ENCODE measurements at places on chromosomes 7 and 10.

- no peak for DNase-seq
Measured at GRCh38 chr7:43317075-43317474, 204.6 kb downstream of the HECW1 start.

- no peak for DNase-seq
Measured at GRCh38 chr10:127836966-127837365, 55.8 kb downstream of the CLRN3 start.

- no peak for DNase-seq
Measured at GRCh38 chr7:134766779-134767519, 12.5 kb upstream of the CALD1 start.

DNA sequence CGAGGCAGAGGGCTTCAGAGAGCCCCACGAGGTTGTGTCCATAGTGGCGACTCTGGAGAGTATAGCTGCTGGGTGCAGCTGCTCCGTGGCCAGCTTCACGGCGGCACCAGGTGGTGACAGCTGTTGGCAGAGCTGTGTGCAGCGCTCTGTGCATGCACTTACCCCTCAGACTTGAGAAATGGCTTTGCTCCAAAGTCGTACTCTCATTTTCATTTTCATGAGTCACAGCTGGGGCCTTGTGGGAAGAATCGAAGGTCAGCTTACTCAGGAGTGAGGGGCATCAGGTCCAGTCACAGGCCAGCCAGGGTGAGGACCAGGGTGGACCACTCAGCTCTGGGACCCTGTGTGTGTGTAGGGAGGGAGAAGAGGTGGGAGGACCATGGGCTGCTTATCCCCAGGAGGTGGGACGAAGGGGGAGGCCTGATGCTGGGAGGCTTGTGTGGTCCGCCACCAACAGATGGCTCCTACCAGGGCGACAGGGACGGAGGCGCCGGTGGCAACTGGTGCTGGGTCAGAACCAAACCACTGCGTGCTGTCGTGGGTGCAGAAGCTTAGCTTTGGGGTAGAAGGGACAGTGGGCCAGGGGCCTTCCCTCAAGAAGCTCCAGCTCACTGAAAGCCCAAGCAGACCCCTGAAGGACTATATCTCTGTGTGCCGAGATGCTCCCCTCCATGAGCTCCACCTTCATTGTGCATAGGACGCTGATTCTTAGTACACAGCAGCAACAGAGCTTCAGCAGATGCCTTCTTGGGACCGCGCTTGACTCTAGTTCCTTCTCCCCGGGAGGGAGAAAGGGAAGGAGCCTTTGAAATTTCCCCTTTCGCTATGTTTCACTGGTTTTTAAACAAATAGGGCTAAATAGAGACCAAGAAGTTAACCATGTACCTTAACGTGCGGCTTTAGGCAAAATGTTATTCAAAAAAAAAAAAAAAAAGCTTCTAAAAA is 225.0 kb downstream of the CELF2 start:
- DNase-seq: no peak

- DNase-seq: peak; percentile 29
Measured at GRCh38 chr7:21580073-21580521, 37.3 kb downstream of the DNAH11 start.

DNA sequence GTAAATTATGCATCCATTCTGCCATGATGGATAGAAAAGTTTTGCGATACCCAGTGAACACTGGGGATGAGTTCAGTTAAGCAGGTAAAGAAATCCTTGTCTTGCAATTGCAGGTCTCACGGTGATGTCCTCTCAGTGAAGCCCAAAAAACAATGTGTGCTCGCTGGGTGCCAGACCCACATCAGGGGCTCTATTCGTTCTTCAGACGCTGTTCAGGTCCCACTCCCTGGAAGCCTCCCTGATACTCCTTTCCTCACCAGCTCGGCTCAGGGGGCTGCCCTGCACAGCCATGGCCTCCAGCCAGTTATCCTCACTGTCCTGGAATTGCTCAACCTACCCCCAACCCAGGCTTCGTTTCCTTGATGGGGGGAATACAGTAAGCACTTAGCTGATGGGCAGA is 323.5 kb downstream of the ADARB2 start:
- DNase-seq: no peak

DNA sequence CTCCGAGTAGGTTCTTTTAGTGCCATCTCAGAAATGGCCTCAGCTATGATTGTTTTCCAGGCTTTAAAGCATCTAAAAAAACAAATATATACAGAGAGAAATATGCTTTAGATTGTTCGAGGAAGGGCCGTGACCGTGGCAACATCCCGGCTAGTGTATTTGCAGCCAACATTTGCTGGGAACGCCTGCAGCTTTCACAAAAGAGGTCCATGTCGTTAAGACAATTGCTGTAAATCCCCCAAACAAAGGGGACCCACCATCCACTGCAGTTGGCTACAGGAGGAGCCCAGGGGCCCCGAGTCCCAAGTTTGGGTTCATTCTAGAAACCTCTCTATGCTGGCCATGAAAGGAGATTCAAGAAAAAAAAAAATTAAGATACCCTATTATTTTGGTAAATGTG is 152.8 kb upstream of the TCF7L2 start:
- no peak for DNase-seq

- DNase-seq: no peak
Measured at GRCh38 chr10:45526309-45526905, 146.2 kb downstream of the ZFAND4 start.

DNA sequence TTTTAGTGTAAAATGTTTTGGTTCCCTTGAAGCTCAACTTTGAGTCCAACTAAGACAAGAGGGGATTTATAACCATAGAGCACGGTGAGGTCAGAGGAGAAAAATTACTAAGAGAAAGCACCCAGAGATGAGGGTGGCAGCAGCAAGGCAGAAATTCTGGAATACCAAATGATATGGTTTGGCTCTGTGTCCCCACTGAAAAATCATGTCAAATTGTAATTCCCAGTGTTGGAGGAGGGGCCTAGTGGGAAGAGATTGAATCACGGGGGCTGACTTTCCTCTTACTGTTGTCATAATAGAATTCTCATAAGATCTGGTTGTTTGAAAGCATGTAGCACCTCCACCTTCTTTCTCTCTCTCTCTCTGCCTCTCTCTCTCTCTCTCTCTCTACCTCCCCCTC is 19.4 kb upstream of the AKR1C1 start:
- DNase-seq: no peak

DNA sequence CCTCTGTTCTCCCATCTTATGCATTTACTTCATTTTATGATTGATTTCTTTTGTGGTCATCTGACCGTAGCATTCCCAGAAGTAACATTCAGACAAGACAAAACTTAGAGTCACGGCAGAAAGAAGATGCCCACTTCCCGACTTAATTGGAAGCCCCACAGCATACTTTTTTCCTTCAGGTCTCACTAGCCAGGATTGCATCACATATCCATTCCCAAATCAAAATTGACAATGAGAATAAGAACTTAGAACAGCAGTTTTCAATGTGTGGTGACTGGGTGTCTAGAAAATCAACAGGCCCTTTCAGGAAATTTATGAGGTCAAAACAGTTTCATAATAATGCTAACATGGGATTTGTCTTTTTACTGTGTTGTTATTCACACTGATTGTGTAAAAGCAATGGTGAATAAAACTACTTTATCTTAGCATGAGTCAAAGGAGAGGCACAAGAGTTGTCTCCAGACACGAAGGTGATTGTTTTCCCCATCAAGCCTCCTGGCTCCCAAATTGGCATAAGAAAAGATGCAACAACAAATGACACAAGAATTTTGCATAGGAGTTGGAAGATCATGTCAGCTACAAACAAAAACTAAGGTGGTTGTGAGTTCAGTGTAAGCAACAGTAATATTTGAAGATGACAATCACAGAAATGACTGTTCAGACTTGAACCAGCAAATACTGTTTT is 493.9 kb downstream of the HTR7 start:
- DNase-seq: no peak

GRCh38 chr10:46319389-46319788 is 32.6 kb downstream of the ANTXRL start:
- no peak for DNase-seq

GRCh38 chr10:118031351-118032075 is 15.2 kb downstream of the RAB11FIP2 start:
- no peak for DNase-seq

DNA sequence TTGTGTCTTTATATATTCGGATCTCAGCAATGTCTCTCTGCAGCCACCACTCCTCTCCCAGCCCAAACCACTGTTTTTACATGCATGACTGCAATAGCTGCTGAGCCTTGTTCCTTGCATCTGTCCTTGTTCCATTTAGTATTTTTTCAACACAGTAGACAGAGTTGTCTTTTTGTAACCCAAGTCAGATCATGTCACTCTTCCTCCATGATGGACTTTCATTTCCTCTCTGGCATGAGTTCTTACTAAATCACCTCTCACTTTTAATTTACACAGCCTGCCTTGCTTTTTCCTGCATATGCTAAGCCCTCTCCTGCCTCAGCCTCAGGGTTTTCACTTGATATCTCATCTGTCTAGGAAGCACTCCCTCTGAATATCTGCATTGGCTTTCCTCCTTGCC is 353.2 kb downstream of the HGF start:
- no peak for DNase-seq

GRCh38 chr7:155279787-155280445 is 17.8 kb upstream of the INSIG1 start:
- no peak for DNase-seq

GRCh38 chr10:97701438-97702069 is 12.0 kb upstream of the MARVELD1 start:
- DNase-seq: peak; percentile 71

DNA sequence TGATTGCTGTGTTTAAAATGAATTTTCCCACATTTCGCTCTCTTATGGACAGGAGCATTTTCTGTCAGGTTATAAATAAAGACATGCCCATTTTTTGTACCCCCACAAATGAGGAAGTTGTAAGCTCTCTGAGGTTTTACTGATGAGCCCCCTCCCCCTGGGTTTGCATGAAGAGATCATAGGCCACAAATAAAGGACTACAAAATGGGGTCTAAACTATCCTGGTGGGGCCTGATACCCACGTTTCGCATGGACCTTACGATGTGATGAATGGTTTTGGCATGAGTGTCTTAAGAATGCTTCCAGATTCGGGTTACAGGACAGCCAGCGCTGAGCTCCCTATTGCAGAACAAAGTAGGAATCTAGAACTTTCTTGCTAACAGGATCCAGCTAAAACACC is 5.8 kb downstream of the IKZF1 start:
- DNase-seq: no peak

GRCh38 chr7:47516985-47517600 is 64.8 kb downstream of the TNS3 start:
- no peak for DNase-seq

- peak; percentile 82 for DNase-seq
Measured at GRCh38 chr10:71255808-71256660, 43.7 kb downstream of the UNC5B start.

DNA sequence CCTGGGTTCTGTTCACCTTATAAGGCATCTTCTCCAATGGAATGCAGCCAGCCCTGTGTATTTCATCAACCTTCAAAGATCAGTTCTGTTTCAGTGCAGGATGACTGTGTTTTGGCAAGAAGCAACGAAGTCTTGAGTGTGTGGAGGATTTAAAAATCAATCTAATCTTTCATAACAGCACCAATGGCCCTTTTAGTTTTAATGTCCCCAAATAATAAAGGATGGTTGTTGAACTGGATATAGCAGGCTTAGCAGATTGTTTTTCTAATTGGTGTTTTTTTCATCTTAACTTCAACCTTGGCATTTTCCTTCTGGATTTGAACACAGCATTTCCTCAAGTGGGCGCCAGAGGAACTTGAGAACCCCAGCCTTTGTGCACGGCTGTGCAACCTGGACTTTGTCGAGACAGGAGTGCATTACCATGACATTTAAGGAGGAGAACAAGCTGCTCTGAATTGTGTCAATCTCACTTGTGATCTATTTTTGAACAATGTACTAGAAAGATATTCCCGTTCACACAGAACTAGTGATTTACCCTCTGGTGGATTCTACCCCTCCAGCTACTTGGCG is 313.3 kb upstream of the AKR1E2 start:
- peak; percentile 86 for DNase-seq

- no peak for DNase-seq
Measured at GRCh38 chr10:102683736-102684135, 30.5 kb downstream of the ARL3 start.

GRCh38 chr10:2968401-2969058 is 98.8 kb upstream of the PFKP start:
- DNase-seq: no peak

- peak; percentile 4 for DNase-seq
Measured at GRCh38 chr7:112112822-112113255, 93.4 kb downstream of the DOCK4 start.

DNA sequence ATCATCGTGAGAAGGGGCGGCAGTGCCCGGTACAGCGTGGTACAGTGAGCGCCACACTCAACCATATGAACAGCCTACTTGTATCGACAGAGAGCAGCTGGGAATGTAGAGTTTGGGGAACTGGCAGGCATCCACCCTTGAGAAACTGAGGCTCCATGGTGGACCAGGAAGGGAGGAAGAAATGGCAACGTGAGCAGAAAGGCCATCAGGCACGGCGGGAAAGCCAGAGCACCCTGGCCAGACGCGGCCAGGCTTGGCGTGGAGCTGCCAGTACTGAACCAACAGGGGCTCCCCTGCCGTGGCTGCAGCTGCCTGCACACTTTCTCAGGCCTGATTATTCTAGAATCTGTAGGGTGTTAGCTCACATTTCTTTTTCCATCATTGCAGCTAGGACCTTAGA is 442.3 kb downstream of the PTPRN2 start:
- DNase-seq: no peak

GRCh38 chr7:76023002-76023401 is 24.8 kb downstream of the STYXL1 start:
- no peak for DNase-seq

GRCh38 chr7:74248156-74248555 is 6.0 kb downstream of the RFC2 start:
- DNase-seq: no peak

- DNase-seq: no peak
Measured at GRCh38 chr7:102918845-102919244, 6.0 kb downstream of the LRRC17 start.

- no peak for DNase-seq
Measured at GRCh38 chr7:134419085-134419484, 39.8 kb downstream of the AKR1B1 start.

DNA sequence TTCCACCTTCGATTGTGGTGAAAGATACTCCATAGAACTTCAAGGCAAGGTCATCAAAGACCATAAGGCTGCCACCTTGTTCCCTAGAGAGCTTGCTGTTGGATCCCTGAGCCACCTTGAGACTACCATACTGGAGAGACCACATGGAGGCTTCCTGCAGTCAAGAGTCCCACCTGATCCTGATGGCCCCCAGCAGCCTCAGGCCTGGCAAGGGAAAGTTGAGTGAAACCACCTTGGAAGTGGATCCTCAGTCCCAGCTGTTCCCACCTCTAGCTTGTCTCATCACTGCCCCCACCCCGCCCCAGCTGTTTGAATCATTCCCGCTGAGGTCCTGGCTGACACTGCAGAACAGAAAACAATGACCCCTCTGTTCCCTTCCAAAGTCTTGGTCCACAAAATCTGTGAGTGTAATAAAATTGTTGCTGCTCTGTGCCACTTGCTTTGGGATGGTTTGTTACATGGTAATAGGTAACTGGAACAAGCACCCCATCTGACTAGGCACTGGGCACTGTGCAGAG is 32.0 kb downstream of the PRLHR start:
- no peak for DNase-seq

GRCh38 chr7:25028370-25029021 is 48.5 kb upstream of the OSBPL3 start:
- DNase-seq: peak; percentile 30
